ENCODE measurements at places on chromosomes 6 and 20.

DNA sequence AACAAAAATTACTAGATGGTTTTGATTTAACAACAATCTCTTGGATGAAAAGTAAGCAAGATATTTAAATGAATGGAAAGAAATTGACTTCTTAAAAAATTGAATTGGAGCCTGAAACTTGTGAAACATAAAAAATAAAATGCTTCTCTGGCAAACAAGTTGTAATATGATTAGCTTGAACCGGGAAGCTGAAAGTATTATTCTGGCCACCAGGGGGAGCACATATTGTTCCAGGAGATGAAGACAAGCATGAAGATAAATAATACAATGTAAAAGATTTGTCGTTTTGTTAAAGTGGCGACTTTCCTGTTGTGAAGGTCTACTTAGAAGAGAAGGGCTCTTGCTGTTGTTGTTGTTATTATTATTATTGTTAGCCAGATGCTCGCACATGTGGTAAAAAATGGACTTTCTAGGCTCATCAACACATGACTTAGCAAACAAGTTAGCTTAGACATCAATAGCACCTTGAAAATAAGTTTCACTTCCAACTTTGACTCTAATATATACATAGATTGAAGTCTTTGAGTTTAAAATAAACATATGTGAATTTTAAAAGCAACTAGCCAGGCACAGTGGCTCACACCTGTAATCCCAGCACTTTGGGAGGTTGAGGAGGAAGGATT is 14.2 kb downstream of the PAX1 start:
- no peak for DNase-seq

- no peak for DNase-seq
Observed at GRCh38 chr20:54920491-54920890, 445.1 kb downstream of the DOK5 start.

- no peak for DNase-seq
Observed at GRCh38 chr20:37291724-37292126, 2.3 kb downstream of the MANBAL start.

DNA sequence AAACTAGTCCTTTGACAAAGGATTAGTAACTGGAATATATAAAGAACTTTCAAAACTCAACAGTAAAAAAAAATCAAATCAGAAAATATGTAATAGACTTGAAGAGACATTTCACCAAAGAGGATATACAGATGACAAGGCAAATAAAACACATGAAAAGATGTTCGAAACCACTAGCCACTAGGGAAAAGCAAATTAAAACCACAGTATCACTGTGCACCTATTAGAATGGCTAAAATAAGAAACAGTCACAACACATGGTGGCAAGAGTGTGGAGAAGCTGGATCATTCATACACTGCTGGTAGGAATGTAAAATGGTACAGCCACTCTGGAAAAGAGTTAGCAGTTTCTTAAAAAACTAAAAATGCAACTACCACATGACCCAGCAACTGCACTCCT is 14.9 kb downstream of the ZBTB2 start:
- DNase-seq: no peak

- DNase-seq: no peak
Observed at GRCh38 chr20:38119446-38119845, 45.6 kb downstream of the TGM2 start.

DNA sequence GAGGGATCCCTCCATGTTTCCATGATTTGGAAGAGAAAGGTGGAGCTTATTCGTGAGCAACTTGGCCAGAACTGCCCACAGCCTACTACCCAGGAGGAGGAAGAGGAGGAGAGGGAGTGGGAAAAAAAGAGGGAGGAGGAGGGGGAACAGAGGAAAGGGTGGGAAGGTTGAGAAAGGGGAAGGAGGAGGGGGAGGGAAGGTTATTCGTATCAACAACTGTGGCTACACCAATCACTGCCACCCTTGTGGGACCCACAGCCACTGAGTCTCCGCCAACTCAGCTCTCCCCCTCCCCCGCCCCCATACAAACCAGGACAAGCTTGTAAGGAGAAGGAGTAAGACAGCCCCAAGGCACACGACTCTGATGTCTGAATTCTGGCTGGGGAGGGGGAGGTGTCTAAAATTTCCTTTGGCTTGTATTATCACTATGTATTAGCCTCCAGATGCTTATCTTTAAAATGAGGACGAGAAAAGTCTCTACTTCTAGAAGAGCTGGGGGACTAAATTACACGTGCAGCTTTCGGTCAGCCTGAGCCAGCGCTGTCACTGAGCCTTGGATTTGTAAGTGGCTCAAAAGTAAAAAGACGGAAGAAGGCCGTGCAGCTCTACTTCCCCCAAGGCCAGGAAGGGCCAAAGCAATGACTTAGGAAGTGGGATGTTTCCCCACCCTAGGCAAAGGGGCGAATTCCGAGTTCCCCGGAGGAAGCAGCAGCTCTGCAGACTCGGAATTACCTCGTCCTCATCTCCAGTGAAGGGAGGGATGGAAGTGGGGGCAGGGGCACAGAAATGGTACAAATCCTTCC is 1.0 kb downstream of the FKBP1A start:
- no peak for DNase-seq

- DNase-seq: no peak
Observed at GRCh38 chr20:23142162-23143050, 56.3 kb upstream of the CD93 start.

DNA sequence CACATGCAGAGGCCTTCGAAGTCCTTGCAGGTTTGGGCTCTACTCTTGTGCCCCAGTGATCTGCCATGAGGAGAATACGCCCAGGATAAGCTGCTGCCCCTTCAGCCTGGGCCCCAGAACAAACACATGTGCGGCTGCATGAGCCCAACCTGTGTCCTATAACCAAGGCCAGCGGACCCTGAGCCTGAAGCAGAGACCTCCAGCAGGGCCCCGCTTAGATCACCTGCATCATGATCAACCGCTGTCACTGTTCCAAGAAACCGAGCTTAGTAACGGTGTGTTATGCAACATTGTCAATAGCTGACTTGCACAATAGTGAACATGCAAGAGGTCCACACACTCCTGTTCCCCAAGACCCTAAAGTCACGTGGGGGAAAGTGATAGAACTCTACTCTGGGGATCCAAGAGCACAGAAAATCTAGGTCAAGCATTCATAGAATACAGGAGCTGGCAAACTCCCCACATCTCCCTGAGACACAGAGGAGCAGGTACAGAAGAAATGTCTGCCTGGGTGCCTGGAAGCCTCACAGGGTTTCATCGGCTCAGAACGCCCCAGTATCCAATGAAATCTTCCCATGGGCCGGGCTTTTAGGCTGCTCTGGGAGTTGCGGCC is 136.2 kb downstream of the BMP7 start:
- no peak for DNase-seq

- no peak for DNase-seq
Observed at GRCh38 chr6:37007340-37008043, 2.0 kb downstream of the FGD2 start.

GRCh38 chr6:65161661-65162060 is 545.4 kb downstream of the EYS start:
- DNase-seq: no peak

- DNase-seq: no peak
Observed at GRCh38 chr6:106600329-106600728, 29.0 kb downstream of the RTN4IP1 start.

Measured in activated naive CD4-positive, alpha-beta T cell (primary cell).